ENCODE measurements at places on chromosomes 6 and 20.

GRCh38 chr20:3403741-3404140 lies 3.7 kb downstream of the DNAAF9 start:
- no peak for DNase-seq

DNA sequence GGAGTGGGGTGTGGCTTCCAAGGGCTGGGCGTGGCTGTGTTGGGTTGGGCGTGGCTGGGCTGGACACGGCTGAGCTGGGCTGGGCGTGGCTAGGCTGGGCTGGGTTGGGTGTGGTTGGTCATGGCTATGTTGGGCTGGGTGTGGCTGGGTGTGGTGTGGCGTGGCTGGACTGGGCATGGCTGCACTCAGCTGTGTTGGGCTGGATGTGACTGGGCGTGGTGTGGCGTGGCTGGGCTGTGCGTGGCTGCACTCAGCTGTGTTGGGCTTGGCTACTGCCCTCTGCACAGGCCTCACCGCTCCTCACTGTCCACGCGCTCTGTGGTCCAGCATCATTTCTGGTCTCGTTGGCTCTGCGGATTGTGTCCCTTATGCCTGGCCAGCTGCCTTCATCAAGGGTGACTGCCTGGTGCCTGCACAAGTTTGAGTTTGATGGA lies 43.5 kb upstream of the SLCO4A1 start:
- DNase-seq, result no peak

- peak; percentile 12 for DNase-seq
Observed at GRCh38 chr20:49641683-49642656, 71.7 kb downstream of the B4GALT5 start.

- no peak for DNase-seq
Observed at GRCh38 chr6:88586371-88587149, 376.9 kb downstream of the RNGTT start.

DNA sequence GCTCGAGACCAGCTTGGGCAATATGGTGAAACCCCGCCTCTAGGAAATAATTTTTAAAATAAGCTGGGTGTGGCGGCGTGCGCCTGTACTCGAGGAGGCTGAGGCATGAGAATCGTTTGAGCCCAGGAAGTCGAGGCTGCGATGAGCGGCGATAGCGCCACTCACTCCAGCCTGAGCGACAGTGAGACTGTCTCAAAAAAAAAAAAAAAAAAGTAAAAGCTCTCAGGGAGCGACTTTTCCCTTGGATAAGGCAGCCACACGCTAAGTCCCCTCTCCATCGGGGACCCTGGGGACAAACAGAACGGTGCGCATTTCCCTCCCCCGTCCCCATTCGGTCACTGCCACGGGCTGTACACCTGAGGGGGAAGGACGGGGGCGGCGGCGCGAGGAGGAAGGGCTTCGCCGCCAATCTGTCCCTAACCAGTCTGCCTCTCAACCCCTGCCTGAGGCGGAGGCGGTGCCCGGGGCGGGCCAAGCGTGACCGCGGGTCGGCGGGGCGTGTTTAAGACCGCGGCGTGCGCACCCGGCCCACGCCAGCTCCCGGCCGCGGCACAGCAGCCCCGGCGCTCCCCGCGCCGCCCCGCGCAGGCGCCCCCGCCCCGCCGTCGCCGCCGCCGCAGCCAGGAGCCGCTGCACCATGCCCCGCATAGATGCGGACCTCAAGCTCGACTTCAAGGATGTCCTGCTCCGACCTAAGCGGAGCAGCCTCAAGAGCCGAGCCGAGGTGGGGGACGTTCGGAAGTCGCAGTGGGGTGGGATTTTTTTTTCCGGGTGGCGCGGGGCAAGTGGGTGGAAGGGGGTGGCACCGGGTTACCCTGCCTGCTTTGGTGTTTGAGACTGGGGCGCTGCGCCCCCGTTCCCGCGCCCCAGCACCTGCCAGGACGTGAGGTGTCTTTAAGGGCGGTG lies at the start of gene GMPR:
TSS of gene GMPR (plus strand) at position 531 of the 906 bp plus-strand sequence. CDS start at position 638, 107 bp downstream.
- peak; percentile 76 for DNase-seq

- no peak for DNase-seq
Observed at GRCh38 chr6:87277123-87277522, 45.3 kb upstream of the SMIM8 start.

GRCh38 chr6:33105916-33106871 lies 30.4 kb downstream of the HLA-DPB1 start:
- DNase-seq, result no peak

DNA sequence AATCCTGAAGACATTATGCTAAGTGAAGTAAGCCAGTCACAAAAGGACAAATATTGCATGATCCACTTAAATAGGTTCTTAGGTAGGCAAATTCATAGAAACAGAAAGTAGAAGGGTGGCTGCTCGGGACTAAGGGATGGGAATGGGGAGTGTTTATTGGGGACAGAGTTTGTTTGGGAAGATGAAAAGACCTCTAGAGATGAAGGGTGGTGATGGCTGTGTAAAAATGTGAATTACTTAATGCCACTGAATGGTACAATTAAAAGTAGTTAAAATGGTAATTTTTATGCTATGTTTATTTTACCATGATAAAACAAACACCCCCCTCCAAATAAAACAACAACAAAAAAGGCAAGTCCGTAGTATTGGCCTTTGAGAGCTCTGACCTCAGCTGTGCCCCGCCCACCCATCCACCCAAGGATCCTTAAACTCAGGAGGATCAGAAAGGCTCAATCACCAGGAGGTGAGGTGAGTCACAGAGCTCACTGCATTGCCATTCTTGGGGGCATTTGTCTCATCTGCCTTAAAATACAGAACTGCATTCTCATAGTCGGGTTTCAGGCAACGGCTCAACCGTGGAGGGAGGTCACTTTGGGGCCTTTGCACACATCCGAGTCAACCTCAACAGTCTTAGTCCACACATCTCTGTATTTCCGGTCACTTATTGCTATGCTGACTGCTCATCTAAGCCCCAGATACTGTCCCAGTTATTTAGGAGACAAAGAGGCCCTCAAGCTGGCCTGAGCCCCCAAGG lies 96.7 kb downstream of the SLC22A23 start:
- no peak for DNase-seq

DNA sequence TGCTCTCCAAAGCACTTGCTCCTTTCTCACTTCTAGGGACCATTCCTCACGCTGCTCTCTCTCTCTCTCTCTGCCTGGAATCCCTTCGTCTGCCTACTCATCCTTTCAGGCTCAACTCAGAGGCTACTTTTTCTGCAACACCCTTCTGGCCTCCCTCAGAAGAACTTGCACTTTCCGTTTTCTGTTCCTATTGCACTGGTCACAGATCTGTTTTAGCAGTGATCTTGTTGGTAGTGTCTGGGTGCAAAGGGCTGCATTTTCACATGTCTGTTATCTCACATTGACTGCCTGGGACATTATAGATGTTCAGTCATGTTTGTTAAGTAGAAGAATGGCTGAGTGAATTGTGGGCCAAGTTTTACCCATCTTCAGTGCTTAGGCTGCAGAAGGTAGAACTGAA lies 63.5 kb downstream of the RIN2 start:
- DNase-seq, result no peak

GRCh38 chr6:93418033-93418407 lies 1.3 kb downstream of the EPHA7 start:
- DNase-seq, result no peak

DNA sequence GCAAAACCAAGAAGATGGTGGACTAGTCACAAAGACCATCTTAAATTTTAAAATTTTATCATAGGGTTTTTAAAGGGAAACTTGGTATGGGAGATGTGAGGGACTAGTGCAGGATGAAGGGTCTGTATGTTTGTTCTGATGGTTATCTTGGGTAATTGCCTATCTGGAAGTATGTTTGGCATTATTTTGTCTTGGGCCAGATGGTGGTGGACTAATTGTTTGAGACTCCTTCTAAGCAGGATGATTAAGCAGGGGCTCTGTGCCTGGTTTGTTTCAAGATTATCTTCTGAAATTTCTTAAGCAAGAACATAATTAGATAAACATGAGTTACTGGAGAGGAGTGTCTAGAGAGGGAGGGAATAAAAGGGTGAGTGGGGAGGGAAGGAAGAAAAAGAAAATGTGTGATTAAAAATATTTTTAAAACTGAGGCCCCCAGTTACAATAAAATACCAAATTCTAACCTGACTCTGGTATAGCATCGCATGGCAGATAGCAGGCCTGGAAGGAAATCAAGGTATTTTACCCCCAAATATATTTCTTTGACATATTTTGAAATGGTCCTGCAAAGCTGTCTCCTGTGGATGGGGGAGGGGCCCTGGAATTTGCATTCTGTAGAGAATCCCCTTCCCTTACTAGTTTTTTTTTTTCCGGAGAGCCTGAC lies 49.9 kb upstream of the FAM184A start:
- DNase-seq, result no peak

GRCh38 chr20:4956200-4956810 lies 45.0 kb downstream of the SLC23A2 start:
- no peak for DNase-seq
